ENCODE measurements at places on chromosomes 2 and 18. TPM values are rescaled to one million over a fixed set of nuclear protein-coding genes. Genes with fewer than 3 reads are reported as not detected.

Gene C2orf68
- total RNA-seq, result 14.9 TPM

Gene SP100
- total RNA-seq, result 66.8 TPM

Gene CCL20
- total RNA-seq, result not detected

- H3K4me3 ChIP-seq, result no peak overlapping the region
- no peaks in the 10 kb centered on the region for H3K36me3 ChIP-seq
- H3K27me3 ChIP-seq, result no peaks in the 10 kb centered on the region
- no peaks in the 10 kb centered on the region for H3K4me1 ChIP-seq
These were observed 29.8 kb downstream of the KLF7 start for GRCh38 chr2:207135801-207136457.

GRCh38 chr18:48533340-48534070, 5.3 kb upstream of the CTIF start:
- H3K4me1 ChIP-seq, result no peaks in the 10 kb centered on the region
- no peak overlapping the region for H3K4me3 ChIP-seq
- no peaks in the 10 kb centered on the region for H3K27me3 ChIP-seq
- no peak overlapping the region for H3K27ac ChIP-seq
- no peaks in the 10 kb centered on the region for H3K36me3 ChIP-seq

DNA sequence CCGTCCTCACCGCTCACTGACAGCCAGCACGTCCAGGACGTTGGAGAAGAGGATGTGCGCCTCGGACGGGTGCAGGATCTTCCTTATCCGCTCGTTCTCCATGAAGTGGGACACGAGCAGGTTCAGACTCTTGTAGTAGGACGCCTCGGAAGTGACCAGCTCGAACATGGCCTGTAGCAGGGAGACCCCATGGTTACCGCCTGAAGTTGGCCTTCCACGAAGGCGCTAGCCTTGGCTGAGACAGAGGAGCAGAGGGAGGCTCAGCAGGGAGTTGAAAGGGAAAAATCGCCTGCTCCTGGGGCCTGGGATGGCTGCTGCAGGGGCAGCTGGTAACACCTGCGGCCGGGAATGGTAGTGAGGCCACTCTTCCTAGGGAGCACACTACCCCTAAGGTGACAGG, 24.7 kb downstream of the SNORC start:
- H3K27me3 ChIP-seq, result no peaks in the 10 kb centered on the region
- no peaks in the 10 kb centered on the region for H3K36me3 ChIP-seq
- H3K4me3 ChIP-seq, result no peak overlapping the region
- no peak overlapping the region for H3K27ac ChIP-seq
- no peak for DNase-seq

DNA sequence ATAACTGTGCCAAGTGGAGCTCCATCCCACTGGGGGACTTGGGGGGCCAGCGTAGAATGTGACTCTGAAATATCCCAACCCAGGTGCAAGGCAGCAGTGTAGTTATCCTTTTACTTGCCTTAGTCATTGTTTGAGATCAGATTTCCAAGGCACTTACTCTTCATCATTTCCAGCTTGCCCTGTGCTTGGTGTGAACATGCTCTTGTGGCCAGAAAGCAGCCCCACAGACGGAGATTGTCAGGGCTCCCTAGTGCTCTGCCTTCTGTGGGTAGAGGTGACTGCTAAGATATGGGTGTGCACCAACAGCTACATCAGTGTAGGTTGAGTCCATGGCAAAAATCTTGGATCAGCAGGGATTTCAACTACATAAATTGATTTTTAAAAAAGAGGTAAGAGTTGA, 2010.0 kb upstream of the PIK3C3 start:
- H3K4me3 ChIP-seq, result no peak overlapping the region
- no peak for DNase-seq
- no peak overlapping the region for H3K27ac ChIP-seq

GRCh38 chr2:98935777-98936352, at the start of gene CRACDL:
TSS of gene CRACDL (minus strand) at chr2:98936225. CDS start at chr2:98846800, 89,425 bp downstream.
- peak within 1 kb of the TSS; percentile 28 for H3K27ac ChIP-seq
- H3K4me1 ChIP-seq, result no peaks in the 10 kb centered on the region
- H3K4me3 ChIP-seq, result peak within 1 kb of the TSS; percentile 71
- H3K27me3 ChIP-seq, result no peaks in the 10 kb centered on the region
- H3K36me3 ChIP-seq, result no peaks in the 10 kb centered on the region

GRCh38 chr2:241310917-241311566, 4.4 kb downstream of the HDLBP start:
- peaks cover 43% of the 10 kb centered on the region for H3K4me1 ChIP-seq
- H3K27ac ChIP-seq, result no peak overlapping the region
- no peak for DNase-seq
- H3K27me3 ChIP-seq, result no peaks in the 10 kb centered on the region
- H3K4me3 ChIP-seq, result no peak overlapping the region

DNA sequence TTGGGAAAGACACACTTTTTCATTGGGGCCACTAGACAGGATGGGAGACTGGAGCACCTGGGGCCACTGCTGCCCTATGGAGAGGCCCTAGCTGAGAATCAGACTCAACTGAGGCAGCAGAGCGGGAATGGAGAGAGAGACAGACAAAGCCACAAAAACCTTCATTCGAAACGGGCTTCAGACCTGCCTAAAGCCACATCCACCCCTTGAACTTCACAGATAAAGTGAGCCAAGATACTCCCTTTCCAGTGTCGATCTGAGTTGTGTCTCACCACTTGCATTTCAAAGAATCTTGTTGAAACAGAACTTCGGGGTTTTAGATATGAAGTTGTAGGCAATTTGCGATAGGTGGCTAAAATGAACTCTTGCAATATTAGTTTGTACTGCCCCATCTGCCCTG, 11.3 kb upstream of the LDLRAD4 start:
- H3K4me1 ChIP-seq, result no peaks in the 10 kb centered on the region
- H3K27me3 ChIP-seq, result peaks cover 5% of the 10 kb centered on the region
- no peak overlapping the region for H3K27ac ChIP-seq
- H3K36me3 ChIP-seq, result no peaks in the 10 kb centered on the region

DNA sequence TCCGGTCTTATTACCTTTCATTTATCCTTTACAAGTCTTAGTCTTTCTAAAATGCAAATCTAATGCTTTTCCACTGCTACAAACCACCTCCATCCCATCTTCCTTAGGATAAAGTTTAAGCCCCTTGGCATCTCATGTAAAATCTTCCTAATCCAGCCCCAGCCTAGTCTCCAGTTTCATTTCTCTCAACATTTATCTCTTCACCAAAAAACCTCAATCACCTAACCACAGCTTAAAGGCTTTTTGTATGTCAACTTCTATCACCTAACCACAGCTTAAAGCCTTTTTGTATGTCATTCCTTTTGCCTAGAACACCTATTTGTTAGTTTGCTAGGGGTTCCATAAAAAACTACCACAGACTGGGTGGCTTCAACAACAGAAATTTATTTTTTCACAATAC, 4.2 kb downstream of the TRAK2 start:
- H3K27ac ChIP-seq, result no peak overlapping the region
- peaks cover 15% of the 10 kb centered on the region for H3K4me1 ChIP-seq
- H3K4me3 ChIP-seq, result no peak overlapping the region
- no peaks in the 10 kb centered on the region for H3K36me3 ChIP-seq

- no peaks in the 10 kb centered on the region for H3K36me3 ChIP-seq
- H3K4me1 ChIP-seq, result no peaks in the 10 kb centered on the region
- no peaks in the 10 kb centered on the region for H3K27me3 ChIP-seq
These were observed 72.0 kb upstream of the FSHR start for GRCh38 chr2:49226360-49226759.

DNA sequence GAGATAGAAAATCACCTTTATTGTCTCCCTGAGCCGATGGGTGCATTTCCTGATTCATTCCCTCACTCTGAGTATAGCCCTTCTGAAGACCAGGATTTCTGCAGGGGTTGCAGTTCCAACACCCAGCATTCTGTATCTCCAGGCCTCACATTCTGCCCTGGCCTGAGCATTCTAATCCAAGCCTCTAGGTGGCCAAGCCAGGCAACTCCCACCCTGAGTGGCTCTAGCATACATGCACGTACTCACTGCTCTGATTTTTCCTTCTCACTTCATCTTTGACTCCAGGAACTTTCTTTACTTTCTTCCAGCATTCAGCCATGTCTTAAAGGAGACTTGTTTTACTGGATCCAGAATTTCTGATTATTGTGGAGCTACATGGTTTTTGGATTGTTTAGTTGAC, 100.7 kb upstream of the STK39 start:
- no peaks in the 10 kb centered on the region for H3K27me3 ChIP-seq
- H3K4me3 ChIP-seq, result no peak overlapping the region
- no peak for DNase-seq
- H3K4me1 ChIP-seq, result peaks cover 18% of the 10 kb centered on the region
- H3K36me3 ChIP-seq, result no peaks in the 10 kb centered on the region

DNA sequence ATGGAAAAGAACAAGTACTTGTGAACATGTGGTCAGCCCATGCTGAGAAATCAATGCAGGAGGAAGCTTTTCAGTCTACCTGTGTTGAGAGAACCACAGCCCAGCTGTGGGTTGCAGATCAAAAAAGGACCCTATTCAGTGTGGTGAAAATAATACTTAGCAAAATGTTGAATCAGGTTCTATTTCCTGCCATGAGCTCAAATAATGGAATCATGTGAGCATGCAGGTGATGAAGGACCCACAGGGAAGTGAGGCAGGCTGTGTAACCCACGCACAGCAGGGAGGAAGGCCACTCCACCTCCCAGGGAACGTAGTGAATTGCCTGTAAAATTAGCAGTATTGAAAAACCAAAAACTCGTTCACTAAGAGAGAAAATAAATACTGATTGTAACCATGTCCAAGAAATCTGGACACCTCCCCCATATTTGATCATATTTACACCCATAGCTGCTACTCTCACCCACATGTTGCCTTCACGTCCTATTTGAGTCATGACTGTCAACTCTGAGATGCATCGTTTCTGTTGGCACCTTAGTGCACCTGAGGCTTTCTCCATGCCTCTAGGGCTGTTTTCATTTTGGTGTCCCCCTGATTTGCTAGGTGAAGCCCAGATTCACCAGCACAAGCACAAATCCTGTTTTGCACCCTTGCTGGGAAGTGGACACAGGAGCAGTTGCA, 20.5 kb upstream of the BCL2L11 start:
- DNase-seq, result no peak
- H3K27ac ChIP-seq, result no peak overlapping the region
- H3K4me3 ChIP-seq, result no peak overlapping the region
- no peaks in the 10 kb centered on the region for H3K36me3 ChIP-seq
- H3K27me3 ChIP-seq, result no peaks in the 10 kb centered on the region

DNA sequence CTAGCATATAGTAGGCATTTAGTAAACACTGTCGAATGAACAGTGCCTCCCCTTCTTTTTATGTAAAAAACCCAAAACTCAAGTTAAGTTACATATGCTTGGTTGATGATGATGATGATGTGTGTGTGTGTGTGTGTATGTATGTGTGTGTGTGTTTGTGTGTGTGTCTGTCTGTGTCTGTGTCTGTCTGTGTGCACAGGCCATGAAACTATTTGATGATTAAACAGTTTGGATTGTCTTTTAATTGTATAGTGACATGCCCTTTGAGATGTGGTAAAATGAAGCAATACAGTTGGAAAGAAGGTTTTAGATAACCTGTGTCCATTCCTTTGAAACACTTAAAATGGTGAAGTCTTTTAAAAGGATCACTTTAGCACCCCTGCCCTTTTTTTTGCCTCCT, 105.6 kb downstream of the MAP4K4 start:
- no peak for DNase-seq
- H3K27me3 ChIP-seq, result no peaks in the 10 kb centered on the region
- no peak overlapping the region for H3K4me3 ChIP-seq
- no peak overlapping the region for H3K27ac ChIP-seq
- H3K4me1 ChIP-seq, result peaks cover 39% of the 10 kb centered on the region

DNA sequence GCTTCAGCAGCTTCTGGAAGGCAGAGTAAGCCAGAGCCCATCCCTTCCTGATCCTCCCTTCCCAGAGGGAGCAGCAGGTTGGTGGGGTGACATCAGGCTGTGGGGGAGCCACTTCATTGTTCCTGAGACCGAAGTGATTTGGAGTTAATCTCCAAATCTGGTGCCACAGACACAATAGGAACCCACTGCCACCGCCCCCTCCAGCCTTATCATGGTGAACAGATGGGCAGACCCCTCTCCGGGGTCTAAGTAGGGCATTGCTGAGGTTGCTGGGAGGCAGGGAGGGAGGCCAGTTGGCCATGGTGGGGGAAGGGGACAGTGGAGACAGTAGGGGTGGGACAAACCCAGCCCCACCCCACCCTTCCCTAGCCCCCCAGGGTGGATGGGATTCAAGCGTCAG, 25.6 kb upstream of the SLC35F6 start:
- no peaks in the 10 kb centered on the region for H3K27me3 ChIP-seq
- no peak overlapping the region for H3K27ac ChIP-seq
- DNase-seq, result no peak
- H3K36me3 ChIP-seq, result no peaks in the 10 kb centered on the region
- no peaks in the 10 kb centered on the region for H3K4me1 ChIP-seq
